Activated CD4-positive, alpha-beta memory T cell treated with anti-CD3 and anti-CD28 coated beads for 36 hours (primary cell): ENCODE measurements at places on chromosomes 1 and 21. TPM values are rescaled to one million over a fixed set of nuclear protein-coding genes. Genes with fewer than 3 reads are reported as not detected.

GRCh38 chr1:53125623-53126360, 16.6 kb downstream of the SLC1A7 start:
- no peak for DNase-seq

DNA sequence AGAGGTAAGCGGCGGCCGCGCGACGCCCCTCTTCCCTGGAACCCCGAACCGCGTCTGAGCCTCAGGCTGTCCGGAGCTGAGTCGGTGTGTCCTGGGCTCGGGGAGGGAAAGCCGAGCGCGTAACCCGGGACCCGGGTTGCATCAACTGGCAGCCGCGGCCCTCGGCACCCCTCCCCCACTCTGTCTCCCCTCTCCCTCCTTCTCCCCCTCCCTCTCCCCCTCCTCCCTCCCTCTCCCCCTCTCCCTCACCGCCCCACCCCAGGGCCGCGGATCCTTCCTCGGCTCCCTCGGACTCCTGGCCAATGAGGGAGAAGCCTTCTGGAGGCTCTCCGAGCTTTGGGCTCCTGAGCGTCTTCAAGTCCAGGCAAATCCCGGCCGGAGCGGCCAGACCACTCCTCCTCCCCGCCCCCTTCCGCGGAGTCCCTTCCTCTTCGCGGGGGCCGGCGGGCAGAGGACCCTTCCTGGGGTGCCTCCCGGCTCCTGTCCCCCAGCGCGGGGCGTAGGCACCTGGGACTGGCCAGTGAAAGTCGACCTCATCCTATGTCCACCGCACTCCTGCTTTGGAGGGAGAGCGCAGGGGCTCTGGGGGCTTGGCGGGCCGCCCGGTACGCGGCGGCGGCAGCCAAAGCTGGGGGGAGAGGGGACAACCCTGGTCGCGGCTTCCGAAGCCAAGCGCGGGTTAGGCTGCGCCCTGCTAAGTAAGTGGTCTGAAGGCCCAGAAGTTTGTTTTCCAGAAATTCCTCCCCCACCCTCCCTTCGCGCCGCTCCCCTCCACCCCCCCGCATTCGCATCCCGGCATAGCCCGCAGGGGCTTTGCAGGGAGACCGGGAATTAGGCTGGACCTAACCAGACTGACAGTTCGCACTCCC, 850 bp downstream of the SESN2 start:
- DNase-seq: peak; percentile 50

GRCh38 chr1:20593756-20594155, 4.9 kb downstream of the CDA start:
- no peak for DNase-seq

GRCh38 chr1:232610192-232610901, 19.6 kb downstream of the SIPA1L2 start:
- no peak for DNase-seq

- DNase-seq: no peak
Measured at GRCh38 chr1:54904476-54905048, 17.6 kb upstream of the DHCR24 start.

- no peak for DNase-seq
Measured at GRCh38 chr1:223175633-223176032, 32.6 kb upstream of the TLR5 start.

GRCh38 chr1:48248356-48248755, 25.8 kb downstream of the SLC5A9 start:
- DNase-seq: no peak

DNA sequence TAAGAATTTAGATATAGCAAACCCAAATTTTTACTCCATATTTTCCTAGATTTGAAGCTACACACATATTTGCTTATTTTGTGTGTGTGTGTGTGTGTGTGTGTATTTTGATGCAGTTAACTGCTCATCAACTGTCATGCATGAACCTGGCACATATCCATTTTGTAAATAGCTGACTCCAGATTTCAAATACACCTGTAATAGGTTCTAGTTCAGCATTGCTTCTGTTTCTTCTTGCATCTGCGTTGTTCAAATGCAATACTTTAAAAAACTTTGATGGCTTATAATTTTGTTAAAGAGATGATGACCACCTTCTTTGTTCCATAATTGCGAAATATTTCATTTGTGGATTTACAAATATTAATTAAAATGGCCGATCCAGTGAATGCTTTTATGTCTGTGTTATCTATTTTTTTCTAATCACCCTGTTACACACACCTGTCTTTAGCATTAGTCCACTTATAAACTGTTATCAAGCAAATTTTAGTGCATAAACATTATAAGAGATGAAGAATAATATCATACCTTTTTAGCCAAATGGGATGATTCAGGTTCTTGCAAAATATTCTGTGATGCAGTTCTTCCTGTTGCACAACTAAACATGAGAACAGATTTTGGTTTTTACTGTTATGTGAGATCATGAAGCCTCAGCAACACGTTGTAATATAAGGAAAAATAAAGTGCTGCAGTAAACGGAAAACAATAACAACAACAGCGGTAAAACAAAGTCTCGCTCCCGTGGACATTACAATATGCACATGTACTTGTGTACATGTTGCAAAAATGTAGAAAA, 12.7 kb upstream of the S100A11 start:
- no peak for DNase-seq

DNA sequence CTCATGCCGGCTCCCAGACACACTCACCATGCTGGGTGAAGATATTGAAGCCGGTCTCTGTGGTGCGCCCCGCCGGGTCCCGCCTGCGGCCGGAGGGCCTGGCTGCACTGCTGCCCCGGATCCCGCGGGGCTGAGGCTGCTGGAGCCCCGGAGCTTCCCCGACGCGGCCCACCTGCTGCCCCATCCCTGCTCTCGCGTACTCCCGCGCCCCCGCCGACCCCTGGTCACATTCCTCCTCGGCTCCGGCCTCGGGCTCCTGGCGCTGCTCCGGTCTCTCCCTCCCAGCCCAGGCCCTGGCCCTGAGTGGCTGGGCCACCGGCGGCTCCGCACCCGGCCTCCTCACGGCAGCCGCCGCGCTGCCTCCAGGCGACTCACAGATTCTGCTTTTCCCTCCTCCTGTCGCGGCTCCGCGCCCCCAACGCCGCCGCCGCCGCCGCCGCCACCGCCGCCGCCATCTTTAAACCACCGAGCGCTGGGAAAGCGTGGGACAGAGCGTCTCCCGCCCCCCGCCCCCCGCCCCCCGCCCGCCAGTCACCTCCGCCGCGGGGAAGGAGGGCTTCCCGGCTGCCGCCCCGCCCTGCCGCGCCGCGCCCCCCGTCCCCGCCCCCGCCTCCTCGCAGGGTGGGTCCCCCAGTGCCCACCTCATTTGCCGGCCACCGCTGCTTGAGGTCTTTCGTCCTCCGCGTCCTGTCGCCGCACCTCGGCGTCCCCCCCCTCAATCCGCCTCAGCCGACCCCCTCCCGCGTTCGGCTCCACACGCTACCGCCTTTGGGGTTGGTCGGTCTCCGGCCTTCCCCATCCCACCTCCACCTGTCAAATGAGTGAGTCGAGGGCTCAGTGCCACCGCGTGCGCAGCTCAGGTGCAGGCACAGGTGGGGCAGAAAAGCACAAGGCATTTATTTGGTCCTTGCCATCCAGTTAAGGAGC, at the start of gene ABL2:
ABL2 (minus strand) TSS at position 464 of the 927 bp plus-strand sequence; CDS start at position 184, 280 bp downstream.
- DNase-seq: peak; percentile 60

- DNase-seq: no peak
Measured at GRCh38 chr1:3273447-3273846, 181.0 kb upstream of the ARHGEF16 start.

DNA sequence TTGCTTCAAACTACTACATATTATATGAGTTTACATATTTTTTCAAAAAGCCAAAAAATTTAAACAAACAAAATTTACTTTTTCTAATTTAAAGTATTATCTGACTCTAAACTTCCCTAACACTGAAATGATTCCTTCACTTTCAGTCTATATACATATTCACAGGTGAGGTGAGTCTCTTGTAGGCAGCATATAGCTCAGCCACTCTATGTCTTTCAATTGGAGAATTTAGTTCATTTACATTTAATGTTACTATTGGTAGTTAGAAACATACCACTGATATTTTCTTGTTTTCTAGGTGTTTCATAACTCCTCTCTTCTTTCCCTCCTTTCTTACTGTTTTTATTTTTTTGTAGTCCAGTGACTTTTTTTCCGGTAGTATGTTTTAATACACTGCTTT, 387.1 kb downstream of the MRPL39 start:
- DNase-seq: no peak

PIGR gene
- 0.10 TPM for total RNA-seq

LAMC2 gene
- not detected for total RNA-seq

KCNK2 gene
- not detected for total RNA-seq

CD48 gene
- 194 TPM for total RNA-seq
